ENCODE measurements at places on chromosomes 12 and 14. TPM values are rescaled to one million over a fixed set of nuclear protein-coding genes. Genes with fewer than 3 reads are reported as not detected.

The SERPINA9 gene
- 0.05 TPM for total RNA-seq

The TAS2R50 gene
- total RNA-seq = 0.47 TPM

The TMEM132D gene
- total RNA-seq = not detected

The TPCN1 gene
- total RNA-seq = 4.2 TPM

The BEST3 gene
- total RNA-seq = 4.1 TPM

The JPH4 gene
- total RNA-seq = 0.14 TPM

All from thymus (tissue), 14 donors.